GM13976 (cell line): ENCODE measurements at places on chromosomes 2 and 18.

DNA sequence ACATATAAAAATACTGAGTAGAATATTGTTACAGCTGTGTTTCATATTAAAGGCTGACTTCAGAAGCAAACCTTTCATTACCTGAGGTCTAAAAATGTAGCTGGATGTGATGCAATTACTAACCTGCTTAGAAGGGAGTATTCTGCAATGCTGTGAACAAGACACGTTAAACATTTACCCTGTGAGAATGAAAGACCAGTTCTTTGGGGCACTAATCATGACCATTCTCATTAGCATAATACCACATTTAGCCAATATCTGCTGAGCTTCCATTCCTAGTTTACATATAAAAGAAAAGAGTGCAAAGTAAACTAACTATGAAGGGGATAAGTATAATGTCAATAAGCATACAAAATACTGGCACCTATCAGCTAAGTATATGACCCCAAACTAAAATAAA, 784.0 kb upstream of the KLHL29 start:
- no peak for DNase-seq

GRCh38 chr2:151619337-151619989, 114.8 kb downstream of the NEB start:
- DNase-seq, result no peak

- DNase-seq, result no peak
Observed at GRCh38 chr2:167057446-167057845, 169.2 kb downstream of the XIRP2 start.

DNA sequence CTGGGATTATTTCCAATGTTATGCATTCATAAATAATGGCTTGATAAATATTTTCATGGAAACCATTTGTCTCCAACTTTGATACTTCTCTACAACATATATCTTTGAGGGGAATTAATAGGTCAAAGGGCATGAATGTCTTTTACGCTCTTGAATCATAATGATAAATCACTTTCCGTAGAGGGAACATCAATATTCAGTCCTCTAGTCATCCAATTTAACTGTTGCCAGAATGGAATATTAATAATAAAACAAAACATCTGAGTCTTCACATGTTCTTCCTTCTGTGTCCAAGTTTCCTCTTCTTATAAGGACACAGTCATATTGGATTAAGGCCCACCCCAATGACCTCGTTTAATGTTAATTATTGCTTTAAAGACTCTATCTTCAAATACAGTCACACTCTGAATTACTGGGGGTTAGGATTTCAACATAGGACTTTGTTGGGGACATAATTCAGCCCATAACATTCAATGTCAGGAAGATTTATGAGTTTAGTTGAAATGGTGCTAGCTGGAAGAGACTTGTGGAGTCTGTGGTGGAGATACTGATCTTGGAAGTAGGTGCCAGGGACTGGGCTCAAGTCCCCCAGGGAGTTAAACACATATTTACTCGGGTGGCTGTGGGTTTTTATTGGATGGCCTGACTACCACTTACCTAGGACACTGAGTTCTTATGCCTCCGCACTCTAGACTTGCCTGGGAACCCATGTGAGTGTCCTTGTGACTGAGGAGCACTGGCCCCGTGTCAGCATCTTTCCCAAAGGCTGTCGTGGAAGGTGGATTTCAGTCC, 85.0 kb upstream of the SEC11C start:
- no peak for DNase-seq

DNA sequence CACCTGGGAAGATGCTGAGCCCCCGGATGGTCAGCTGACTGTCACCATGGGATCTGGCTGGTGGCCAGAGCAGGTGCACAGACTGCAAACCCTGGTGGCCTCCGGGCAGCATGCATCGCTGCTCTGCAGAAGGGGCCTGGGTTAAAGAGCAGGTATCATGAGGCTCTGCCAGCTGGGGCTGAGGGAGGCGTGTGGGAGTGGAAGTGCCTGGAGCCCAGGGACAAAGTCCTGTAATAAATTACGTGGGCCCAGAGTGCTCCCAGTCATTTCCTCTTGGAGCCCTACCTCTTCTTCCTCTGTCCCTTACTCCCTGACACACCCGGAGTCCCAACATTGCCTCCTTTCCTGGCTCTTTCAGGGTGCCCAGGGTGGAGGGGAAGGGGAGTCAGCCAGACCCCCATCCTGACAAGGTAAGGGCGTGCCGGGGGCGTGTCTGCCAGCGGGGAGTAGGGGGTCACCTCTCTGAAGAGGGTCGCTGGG, at the start of gene MYO7B:
Gene MYO7B, plus strand, starts transcription at position 262 of the 480 bp plus-strand sequence. CDS start 24,040 bp downstream, outside the sequence.
- no peak for DNase-seq

GRCh38 chr18:8403713-8404112, 205.5 kb upstream of the RAB12 start:
- DNase-seq, result no peak

GRCh38 chr18:45715212-45715780, 8.7 kb upstream of the SLC14A1 start:
- DNase-seq, result no peak

GRCh38 chr18:31562726-31563125, 29.0 kb upstream of the TTR start:
- no peak for DNase-seq

- no peak for DNase-seq
Observed at GRCh38 chr2:67649331-67650261, 252.5 kb downstream of the ETAA1 start.

GRCh38 chr2:29765721-29766120, 155.7 kb downstream of the ALK start:
- DNase-seq, result no peak

DNA sequence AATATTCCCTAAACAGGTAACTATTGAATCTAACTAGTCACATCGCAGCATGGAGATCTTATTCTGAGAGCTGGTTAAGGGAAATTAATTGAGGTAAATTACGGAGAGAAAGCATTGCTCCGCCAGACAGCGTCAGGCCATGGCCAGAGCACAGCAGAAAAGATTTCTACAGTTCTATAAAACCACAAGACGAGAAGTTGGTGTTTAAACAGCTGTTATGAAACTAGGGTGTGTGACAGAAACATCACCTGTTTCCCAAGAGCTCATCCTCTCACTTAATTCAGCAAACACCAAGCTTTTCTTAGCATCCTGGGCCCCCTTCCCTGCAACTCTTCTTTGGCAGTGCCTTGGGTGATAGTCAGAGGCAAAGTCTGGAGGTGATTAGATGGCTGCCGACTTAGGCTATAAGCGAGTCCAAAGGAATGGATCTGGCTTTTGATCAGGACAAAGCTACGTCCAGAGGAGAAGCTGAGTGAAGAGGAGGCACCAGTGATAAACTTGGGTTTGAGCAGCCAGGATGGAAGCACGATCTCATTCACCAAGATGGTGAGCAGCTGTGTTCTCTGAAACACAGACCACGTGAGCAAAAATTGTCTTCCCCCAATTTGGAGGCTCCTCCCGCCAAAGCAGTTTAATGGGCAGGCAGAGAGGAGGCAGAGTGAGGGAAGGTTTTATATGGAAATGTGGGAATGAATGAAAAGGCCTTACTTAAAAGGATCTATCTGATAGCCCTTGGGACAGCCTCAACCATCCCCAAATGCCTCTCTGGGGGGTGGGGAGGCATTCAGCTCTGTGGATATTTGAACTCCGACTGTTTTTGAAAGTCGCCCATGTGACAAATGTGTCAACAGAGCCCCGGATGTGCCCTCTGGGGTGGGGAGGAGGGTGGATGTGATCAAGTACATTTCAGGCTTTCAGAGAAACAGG, 57.8 kb downstream of the PKDCC start:
- peak; percentile 56 for DNase-seq

DNA sequence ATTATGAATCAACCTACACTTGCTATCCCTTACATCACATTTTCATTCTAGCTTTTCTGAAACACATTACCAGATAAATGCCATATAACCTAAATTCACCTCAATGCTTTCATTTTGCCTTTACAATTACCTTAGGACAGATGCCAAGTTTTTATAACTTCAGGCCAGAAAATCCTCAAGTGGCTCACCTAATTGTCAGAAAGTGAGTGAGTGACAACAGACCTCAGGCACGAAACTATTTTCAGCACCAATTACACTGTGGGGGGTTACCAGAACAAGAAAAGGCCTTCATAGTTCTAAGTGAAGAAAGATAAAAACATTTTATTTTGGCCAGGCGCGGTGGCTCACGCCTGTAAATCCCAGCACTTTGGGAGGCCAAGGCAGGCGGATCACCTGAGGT, 52.3 kb upstream of the ST8SIA5 start:
- no peak for DNase-seq

DNA sequence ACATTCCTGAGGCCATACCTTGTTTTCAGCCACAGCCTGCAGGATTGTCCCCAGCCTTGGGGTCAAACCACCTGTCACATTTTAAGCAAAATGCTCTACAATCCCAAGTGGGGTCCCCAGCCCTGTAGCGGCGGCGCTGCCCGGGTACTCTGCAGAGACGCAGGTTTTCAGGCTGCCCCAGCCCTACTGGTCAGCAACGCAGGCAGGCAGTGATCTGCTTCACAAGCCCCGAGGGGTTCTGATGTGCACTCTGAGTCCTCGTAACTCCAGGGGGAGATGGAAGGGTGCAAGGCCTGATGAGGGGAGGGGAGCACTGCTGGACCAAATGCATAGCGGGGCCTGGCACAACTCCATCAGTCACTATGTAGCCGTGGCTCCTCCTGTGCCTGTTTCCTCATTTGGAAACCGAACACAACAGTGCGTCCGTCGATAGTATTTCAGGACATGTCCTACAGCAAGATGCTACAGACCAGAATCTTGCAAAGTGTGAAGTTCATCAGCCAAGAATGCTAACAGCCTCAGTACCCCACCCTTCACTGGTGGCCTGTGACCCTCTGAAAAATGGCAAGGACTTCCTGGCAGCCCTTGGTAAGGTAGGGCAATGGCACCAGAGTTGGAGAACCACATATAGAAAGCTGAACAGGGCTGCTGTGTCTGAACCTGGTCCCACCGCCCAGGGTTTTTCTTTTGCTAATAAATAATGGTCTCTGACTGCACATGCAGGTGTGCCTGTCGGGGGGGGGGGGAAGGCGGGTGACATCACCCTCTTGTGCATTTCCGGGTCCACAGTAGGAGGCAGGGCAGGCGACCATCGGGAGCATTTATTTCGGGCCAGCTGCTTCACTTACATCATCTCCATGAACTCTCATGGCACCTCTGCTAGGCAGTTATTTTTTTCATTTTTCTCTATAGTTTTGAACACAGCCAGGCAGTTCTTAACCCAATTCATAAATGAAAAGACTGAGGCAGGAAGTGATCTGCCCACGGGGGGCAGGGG, 50.6 kb upstream of the TFCP2L1 start:
- DNase-seq, result no peak

DNA sequence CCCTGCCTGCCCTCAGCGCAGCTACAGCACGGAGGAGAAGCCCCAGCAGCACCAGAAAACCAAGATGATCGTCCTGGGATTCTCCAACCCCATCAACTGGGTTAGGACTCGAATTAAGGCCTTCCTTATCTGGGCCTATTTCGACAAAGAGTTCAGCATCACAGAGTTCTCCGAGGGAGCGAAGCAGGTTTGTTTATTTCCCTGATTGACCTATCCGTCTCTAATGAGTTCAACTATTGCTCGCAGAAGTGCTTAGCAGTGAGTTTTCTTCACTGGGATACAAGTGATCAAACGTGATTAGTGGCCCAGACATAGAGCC, 639 bp downstream of the MAIP1 start:
- no peak for DNase-seq

GRCh38 chr2:240989451-240990265, 8.8 kb upstream of the SNED1 start:
- no peak for DNase-seq

GRCh38 chr2:232142049-232142448, 180.5 kb downstream of the DIS3L2 start:
- DNase-seq, result no peak

DNA sequence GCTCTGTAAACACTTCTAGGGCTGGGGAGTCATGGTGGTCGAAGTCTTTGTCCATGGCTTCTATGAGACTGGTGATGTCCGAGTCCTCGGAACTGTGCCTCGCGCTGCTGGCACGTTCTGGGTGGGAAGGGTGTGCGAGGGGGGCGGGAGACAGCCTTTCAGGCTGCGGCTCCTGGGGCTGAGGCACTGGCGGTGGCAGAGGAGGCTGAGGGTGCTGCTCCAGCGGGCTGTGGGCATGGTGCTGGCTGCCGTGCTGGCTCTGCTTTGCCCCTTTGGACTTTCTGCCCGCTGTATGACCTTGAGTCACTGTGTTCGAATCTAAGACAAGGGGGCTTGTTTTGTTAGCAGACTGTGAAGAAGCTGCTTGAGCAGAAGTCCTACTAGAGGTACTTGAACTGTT, 79.0 kb downstream of the ZAP70 start:
- no peak for DNase-seq

GRCh38 chr2:121999264-121999663, 243.8 kb downstream of the TSN start:
- no peak for DNase-seq

DNA sequence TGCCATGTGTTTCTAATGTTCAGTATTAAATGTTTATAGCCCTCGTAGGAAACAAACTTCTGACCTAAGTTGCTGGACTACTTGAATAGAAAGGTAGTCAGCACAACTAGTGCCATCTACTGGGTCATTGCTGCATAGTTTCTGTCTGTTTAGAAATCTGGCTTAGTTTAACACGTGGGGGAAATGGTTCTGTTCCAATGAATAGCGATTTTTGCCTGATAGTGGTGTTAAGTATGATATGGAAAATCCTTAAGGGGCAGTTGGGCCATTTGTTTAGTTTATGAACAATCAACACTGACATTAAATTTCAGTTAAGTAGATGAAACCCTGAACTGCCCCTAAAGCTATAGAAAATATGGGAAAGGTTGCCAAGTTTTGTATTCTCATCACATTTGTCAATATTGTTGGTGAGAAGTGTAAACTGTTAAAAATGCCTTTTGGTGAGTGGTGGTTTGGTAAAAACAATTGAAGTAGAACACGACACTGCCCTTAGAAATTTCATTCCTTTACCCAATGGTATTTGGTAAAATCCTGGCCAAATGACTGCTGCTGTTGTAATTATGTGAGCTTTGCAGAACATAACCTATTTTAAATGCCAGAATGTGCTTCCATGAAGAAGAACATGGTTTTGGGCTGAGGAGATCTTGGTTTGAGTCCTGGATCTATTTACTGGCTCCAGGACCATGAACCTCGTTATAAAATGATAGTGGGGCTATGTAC, 13.2 kb downstream of the NABP1 start:
- DNase-seq, result peak; percentile 66

DNA sequence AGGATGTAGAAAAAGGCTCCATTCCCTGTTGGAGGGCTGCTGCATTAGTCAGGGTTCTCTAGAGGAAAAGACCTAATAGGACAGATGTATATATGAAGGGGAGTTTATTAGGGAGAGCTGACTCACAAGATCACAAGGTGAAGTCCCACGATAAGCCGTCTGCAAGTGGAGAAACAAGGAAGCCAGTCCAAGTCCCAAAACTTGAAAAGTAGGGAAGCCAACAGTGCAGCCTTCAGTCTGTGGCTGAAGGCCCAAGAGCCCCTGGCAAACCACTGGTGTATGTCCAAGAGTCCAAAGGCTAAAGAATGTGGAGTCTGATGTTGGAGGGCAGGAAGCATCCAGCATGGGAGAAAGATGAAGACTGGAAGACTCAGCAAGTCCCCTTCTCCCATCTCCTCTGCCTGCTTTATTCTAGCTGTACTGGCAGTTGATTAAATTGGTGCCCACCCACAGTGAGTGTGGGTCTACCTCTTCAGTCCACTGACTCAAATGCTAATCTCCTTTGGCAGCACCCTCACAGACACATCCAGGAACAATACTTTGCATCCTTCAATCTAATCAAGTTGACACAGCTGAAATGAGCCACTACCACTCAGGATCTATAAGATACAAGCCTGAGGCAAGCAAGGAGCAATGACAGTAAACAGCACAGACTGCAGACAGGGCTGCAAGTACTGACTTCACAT, 30.0 kb upstream of the ATG16L1 start:
- no peak for DNase-seq
